ENCODE measurements at places on chromosomes 4 and X. TPM values are rescaled to one million over a fixed set of nuclear protein-coding genes. Genes with fewer than 3 reads are reported as not detected.

GRCh38 chr4:85772470-85772869 is 297.5 kb downstream of the ARHGAP24 start:
- H3K27me3 ChIP-seq, result no peaks in the 10 kb centered on the region
- no peaks in the 10 kb centered on the region for H3K36me3 ChIP-seq
- no peak overlapping the region for H3K27ac ChIP-seq
- H3K4me1 ChIP-seq, result no peaks in the 10 kb centered on the region

GRCh38 chr4:147139455-147140198 is 194.0 kb upstream of the TTC29 start:
- H3K4me1 ChIP-seq, result no peaks in the 10 kb centered on the region
- no peak overlapping the region for H3K27ac ChIP-seq
- no peak for DNase-seq
- H3K4me3 ChIP-seq, result no peak overlapping the region
- no peaks in the 10 kb centered on the region for H3K36me3 ChIP-seq

- H3K4me1 ChIP-seq, result peaks cover 21% of the 10 kb centered on the region
- DNase-seq, result peak; percentile 87
- peaks cover 11% of the 10 kb centered on the region for H3K36me3 ChIP-seq
- peak overlapping the region; percentile 99 for H3K27ac ChIP-seq
- H3K27me3 ChIP-seq, result no peaks in the 10 kb centered on the region
- H3K4me3 ChIP-seq, result peak overlapping the region; percentile 96
Measured at GRCh38 chrX:119690921-119691716, 1.8 kb downstream of the SEPTIN6 start.

- peaks cover 38% of the 10 kb centered on the region for H3K4me1 ChIP-seq
- H3K36me3 ChIP-seq, result peaks cover 30% of the 10 kb centered on the region
- H3K4me3 ChIP-seq, result no peak overlapping the region
- H3K27ac ChIP-seq, result peak overlapping the region; percentile 80
- no peaks in the 10 kb centered on the region for H3K27me3 ChIP-seq
Measured at GRCh38 chrX:154056770-154057241, 37.1 kb upstream of the IRAK1 start.

- no peak for DNase-seq
- H3K4me3 ChIP-seq, result no peak overlapping the region
- H3K27ac ChIP-seq, result no peak overlapping the region
- H3K36me3 ChIP-seq, result no peaks in the 10 kb centered on the region
- no peaks in the 10 kb centered on the region for H3K4me1 ChIP-seq
- H3K27me3 ChIP-seq, result no peaks in the 10 kb centered on the region
Measured at GRCh38 chr4:44842531-44842930, 116.2 kb upstream of the GNPDA2 start.

DNA sequence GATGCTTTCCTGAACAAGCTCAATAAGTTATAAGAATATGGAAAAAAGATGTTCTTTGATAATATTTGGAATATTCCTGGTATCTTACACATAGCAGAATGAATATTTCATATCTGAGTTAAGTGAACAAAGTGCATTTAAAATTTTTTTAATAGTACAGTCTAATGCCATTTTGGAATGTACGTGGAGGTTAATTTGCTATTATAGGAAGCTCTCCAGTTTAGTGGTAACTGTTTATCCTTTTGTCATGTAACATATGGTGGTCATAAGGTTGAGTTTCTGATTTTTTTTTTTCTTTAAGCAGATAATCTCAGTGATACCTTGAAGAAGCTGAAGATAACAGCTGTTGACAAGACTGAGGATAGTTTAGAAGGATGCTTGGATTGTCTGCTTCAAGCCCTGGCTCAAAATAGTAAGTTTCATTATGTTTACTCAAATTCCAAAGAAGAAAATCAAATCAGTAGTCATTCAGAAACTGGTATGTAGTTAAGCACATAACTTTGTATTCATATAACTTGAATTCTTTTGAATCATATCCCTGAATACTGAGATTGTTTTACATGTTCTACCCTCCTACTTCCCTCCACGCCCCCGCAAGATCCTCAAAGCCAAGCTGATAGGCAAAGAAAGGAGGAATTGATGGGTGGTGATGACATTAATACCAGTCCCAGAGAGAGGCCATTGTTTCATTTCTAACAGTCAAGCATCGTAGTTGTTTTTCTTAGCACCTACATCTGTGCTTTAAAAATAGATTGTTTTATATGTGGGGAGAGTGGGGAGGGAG is 32.1 kb downstream of the RAP1GDS1 start:
- H3K27ac ChIP-seq, result peak overlapping the region; percentile 47
- no peaks in the 10 kb centered on the region for H3K27me3 ChIP-seq
- H3K4me3 ChIP-seq, result no peak overlapping the region
- H3K4me1 ChIP-seq, result peaks cover 35% of the 10 kb centered on the region

GRCh38 chr4:43243433-43244116 is 351.1 kb downstream of the GRXCR1 start:
- no peak overlapping the region for H3K27ac ChIP-seq
- no peaks in the 10 kb centered on the region for H3K4me1 ChIP-seq
- no peak overlapping the region for H3K4me3 ChIP-seq
- no peaks in the 10 kb centered on the region for H3K36me3 ChIP-seq

DNA sequence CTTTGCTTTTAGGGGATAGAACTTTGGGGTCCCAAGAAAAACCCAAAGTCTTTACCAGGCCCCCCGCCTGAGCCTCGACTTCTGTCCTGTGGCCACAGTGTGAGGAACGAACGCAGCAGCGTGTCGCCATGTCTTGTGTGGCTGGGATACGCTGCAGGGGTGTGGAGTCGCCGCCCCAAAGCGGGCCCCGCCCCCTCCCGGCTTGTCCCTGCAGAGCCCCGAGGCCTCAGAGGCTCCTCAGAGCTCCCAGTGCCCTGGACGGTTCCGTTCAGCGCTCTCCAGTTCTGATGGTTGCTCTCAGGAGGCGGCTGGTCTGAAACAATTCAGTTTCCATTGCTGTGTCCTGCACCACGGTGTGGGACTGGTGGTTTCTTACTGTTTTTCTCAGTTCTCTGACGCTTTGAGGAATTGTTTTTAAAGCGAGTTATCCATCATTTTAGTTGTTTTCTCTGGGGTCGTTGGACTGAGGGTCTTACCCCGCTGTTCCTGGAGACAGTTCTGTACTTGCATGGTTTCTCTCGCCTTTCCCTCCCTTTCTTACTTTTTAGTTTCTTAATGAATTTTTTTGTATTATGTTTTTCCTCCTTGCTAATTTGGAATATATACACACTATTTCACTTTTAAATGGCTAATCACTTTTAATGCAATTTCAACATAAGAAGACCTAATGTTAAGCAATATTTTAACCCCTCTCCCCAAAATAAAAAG is 1.6 kb upstream of the IDUA start:
- H3K36me3 ChIP-seq, result no peaks in the 10 kb centered on the region
- DNase-seq, result peak; percentile 91
- H3K4me3 ChIP-seq, result peak overlapping the region; percentile 66
- no peak overlapping the region for H3K27ac ChIP-seq
- no peaks in the 10 kb centered on the region for H3K27me3 ChIP-seq

- no peaks in the 10 kb centered on the region for H3K27me3 ChIP-seq
- H3K36me3 ChIP-seq, result no peaks in the 10 kb centered on the region
- peak; percentile 56 for DNase-seq
- no peaks in the 10 kb centered on the region for H3K4me1 ChIP-seq
- H3K27ac ChIP-seq, result no peak overlapping the region
Measured at GRCh38 chrX:140733766-140734342, 24.3 kb downstream of the LINC00632 start.

DNA sequence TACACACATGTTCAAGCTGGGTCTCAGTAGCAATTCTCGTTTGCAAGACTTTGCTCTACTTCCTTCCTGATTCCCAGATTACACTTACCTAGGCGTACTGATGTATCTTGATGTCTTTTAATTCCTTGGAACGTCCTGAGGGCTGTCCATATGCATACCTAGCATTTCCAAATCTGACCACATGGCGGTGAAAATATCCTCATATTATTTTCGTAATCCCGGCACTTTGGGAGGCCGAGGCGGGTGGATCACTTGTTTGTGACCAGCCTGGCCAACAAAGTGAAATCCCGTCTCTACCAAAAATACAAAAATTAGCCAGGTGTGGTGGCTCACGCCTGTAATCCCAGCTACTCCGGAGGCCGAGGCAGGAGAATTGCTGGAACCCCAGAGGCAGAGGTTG is 1786.3 kb upstream of the TENM3 start:
- H3K27me3 ChIP-seq, result no peaks in the 10 kb centered on the region
- H3K36me3 ChIP-seq, result no peaks in the 10 kb centered on the region
- H3K4me1 ChIP-seq, result no peaks in the 10 kb centered on the region
- no peak for DNase-seq
- no peak overlapping the region for H3K4me3 ChIP-seq
- no peak overlapping the region for H3K27ac ChIP-seq

- no peak overlapping the region for H3K27ac ChIP-seq
- H3K27me3 ChIP-seq, result no peaks in the 10 kb centered on the region
- no peak for DNase-seq
- no peaks in the 10 kb centered on the region for H3K36me3 ChIP-seq
- peaks cover 3% of the 10 kb centered on the region for H3K4me1 ChIP-seq
Measured at GRCh38 chrX:47941423-47941822, 62.4 kb downstream of the ZNF182 start.

GRCh38 chr4:151238477-151238876 is 38.5 kb upstream of the PRSS48 start:
- no peak for DNase-seq
- peaks cover 7% of the 10 kb centered on the region for H3K27me3 ChIP-seq
- no peak overlapping the region for H3K4me3 ChIP-seq
- H3K4me1 ChIP-seq, result no peaks in the 10 kb centered on the region
- H3K36me3 ChIP-seq, result no peaks in the 10 kb centered on the region

- H3K4me1 ChIP-seq, result peaks cover 20% of the 10 kb centered on the region
- no peak overlapping the region for H3K4me3 ChIP-seq
- DNase-seq, result peak; percentile 83
- H3K36me3 ChIP-seq, result no peaks in the 10 kb centered on the region
- H3K27me3 ChIP-seq, result no peaks in the 10 kb centered on the region
Measured at GRCh38 chrX:70030301-70030767, 19.4 kb downstream of the AWAT2 start.

DNA sequence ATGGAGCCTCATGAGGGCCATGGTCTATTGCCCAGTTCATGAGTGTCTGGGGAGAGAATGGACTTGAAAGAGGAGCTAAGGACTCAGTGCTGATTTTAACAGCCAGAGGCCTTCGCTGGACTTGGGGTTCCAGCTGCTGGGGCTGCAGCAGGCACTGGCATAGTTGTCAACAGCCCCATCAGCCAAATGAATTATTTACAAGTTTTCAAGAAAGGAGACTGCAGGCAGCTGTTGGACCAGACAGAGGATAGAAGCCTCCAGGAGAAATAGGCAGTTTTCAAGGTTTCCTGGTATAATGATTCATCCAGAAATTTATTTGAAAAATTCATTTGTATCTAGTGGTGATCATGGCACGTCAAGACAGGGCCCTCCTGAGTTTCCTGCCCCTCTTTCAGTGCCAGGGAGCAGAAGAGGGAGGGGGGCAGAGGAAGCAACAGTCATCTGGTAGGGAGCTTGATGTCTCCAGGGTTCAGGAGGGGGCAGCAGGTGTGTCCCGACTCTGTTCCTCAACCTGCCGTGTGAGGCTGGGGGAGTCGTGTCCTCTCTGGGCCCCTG is 63.1 kb upstream of the GPR78 start:
- DNase-seq, result no peak
- H3K4me1 ChIP-seq, result no peaks in the 10 kb centered on the region
- H3K27ac ChIP-seq, result no peak overlapping the region
- H3K27me3 ChIP-seq, result no peaks in the 10 kb centered on the region
- no peak overlapping the region for H3K4me3 ChIP-seq
- no peaks in the 10 kb centered on the region for H3K36me3 ChIP-seq

GRCh38 chrX:19709812-19710518 is 177.4 kb downstream of the SH3KBP1 start:
- H3K4me3 ChIP-seq, result no peak overlapping the region
- no peak overlapping the region for H3K27ac ChIP-seq
- H3K36me3 ChIP-seq, result peaks cover 26% of the 10 kb centered on the region

C4orf50 gene
- total RNA-seq, result 0.16 TPM

C4orf51 gene
- not detected for total RNA-seq

GDPD2 gene
- total RNA-seq, result 0.19 TPM

TMEM47 gene
- not detected for total RNA-seq

BANK1 gene
- not detected for total RNA-seq

GPR50 gene
- not detected for total RNA-seq

TMEM31 gene
- not detected for total RNA-seq

SPIN4 gene
- total RNA-seq, result 4.9 TPM
